ENCODE measurements at places on chromosomes 2 and 18. TPM values are rescaled to one million over a fixed set of nuclear protein-coding genes. Genes with fewer than 3 reads are reported as not detected.

DOK6 gene
- not detected for total RNA-seq

RPS27A gene
- 1,561 TPM for total RNA-seq

RND3 gene
- total RNA-seq: not detected

ARL4C gene
- 22.5 TPM for total RNA-seq

DOCK10 gene
- 140 TPM for total RNA-seq

SETBP1 gene
- total RNA-seq: 129 TPM

SERPINB12 gene
- total RNA-seq: not detected

KCNJ13 gene
- not detected for total RNA-seq

AGAP1 gene
- total RNA-seq: not detected

HTR2B gene
- not detected for total RNA-seq

CCDC141 gene
- 47.5 TPM for total RNA-seq

CEBPZOS gene
- 36.7 TPM for total RNA-seq

AQP12A gene
- not detected for total RNA-seq

LOXHD1 gene
- total RNA-seq: not detected

DNA sequence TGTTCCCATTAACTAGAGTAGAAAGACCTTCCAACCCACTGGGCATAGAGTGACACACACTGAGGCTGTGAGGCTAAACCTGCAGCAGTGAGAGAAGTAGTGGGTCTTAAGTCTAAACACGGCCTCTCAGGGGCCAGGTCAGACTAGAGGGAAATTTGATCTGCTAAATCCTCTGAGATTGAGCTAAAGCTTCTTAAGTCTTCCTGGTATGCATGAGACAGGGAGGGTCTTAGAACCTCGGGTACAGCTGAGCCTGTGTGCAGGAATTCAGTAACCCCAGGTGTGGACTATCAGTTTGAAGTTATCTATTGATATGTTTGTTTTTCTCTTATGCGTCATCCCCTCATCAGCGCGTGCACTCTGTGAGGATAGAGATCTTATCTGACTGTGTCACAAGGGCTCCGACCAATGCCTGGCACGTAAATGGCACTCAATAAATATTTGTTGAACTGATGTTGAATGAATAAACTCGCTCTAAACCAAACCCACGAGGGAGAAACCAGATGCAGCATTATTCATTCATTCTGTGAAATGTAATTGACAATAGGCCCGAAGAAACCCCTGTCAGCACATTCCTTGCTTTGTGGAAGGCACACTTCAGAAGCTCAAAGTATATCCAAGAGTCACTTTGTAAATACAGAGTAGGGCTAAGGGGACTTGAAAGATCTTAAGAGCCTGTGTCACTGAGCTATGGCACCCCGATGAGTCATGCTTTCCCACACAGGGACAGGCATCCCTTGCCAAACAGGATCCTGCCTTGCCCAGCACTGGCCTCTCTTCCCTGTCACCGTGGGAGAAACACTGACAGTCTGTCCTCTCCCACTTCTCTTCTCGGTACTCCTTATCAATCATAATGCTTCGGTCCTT lies 21.7 kb upstream of the RAB10 start:
- no peak for DNase-seq

DNA sequence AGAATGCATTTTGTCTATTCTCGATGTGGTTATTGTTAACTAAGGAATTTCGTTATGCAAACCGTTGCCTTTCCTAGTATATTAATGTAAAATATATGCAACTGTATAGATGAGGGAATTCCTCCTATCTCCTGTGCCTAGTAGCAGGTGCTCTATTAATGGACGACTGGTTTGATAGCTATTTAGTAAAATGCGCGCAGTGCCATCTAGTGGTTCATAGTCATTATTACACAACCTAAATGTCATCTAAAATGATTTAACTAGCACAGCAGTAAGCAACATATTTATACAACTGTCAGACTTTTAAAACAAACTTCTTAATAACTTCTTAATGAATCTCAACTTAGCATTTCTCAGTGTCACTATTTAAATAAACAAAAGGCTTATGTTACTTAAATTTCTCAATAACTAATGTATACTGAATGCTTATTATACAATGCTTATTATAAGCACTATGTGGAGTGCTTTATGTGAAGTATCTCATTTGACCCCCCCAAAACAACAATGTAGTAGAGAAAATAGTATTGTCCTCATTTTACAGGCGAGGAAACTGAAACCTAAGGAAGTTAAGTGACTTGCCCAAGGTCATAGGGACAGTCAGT lies 77.9 kb downstream of the DTNA start:
- peak; percentile 58 for DNase-seq

GRCh38 chr18:51447351-51448342 lies 250.2 kb upstream of the MEX3C start:
- no peak for DNase-seq

GRCh38 chr2:20676353-20677215 lies 9.6 kb downstream of the GDF7 start:
- DNase-seq: peak; percentile 87

DNA sequence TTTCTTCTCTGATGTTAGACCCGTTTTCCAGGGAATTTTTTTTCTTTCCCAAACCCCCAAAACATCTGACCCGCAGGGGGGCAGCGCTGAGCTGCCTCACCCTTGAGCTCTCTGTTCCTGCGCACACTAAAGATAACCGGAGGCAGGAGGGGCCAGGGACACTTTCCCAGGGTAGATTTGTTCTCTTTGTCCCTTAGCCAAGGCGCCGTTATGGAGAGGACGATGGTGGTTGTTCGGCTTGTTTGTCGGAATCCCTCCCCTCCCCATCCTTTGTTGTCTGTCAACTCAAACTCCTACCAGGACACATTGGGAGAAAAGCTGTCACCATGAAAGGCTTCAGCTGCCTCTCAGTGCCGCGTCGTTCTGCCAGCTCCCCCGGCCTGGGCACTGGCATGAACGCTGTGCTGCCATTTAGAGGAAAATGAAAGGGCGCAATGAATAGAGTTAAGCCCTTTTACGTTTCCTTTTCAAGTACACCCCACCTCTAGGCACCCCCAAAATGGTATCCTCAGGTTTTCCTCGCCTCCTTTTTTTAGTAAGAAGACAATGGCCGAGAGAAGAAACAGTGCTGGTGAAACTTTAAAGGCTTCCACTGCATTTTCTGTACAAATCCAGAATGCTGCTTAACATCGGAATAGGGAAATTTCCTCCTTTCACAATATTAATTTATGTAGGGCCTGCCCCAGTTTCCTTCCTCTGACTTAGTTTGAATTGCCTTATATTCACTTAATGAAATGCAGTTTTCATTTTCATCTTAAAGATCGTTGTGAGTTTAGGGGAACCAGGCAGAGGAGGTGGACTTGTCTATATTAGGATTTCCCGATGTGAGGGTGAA lies 62.1 kb downstream of the RND3 start:
- no peak for DNase-seq

GRCh38 chr2:166591226-166591625 lies 97.2 kb upstream of the SCN7A start:
- DNase-seq: no peak

DNA sequence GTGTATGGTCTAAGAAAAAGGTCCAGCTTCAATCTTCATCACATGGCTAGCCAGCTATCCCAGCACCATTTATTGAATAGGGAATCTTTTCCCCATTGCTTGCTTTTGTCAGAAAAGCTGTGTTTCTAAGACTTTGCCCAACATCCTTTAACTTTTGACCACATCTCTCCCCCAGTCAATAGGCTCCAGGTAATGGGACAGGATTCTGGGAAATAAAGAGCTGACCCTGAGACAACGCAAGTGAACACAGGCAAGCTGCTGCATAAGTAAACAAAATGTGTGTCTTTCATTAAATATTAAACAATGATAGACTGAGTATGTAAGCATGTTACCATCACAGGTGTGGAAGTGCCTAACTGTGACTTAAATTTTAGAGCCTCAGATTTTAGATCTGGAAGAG lies 23.0 kb downstream of the FAM110C start:
- DNase-seq: no peak

DNA sequence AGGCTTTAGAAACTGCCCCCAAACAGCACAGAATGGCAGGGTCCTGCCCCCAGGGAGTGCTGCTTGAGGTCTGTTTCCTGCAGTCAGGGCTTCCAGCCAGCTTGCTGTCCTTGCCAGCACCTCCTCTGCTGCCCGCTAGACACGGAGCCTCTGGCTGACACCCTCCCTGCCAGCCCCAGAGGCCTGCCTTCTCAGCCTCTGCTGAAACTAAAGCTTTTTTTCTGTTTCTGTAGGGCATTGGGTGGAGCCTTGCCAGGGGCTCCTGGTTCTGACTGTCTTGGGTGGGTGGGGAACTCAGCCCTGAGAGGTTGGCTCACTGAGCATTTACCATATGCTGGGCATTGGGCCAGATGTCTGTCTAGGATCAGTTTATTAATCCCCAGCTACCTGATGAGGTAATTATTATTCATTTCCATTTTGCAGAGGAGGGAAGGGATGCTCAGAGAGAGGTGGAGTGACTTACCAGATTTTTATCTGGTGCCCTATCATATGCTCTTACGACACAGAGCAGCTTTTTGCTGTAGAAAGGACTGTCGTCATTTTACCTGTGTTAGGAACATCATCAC lies 35.4 kb downstream of the INPP4A start:
- no peak for DNase-seq

GRCh38 chr2:219073413-219074129 lies 12.8 kb upstream of the IHH start:
- peak; percentile 22 for DNase-seq

DNA sequence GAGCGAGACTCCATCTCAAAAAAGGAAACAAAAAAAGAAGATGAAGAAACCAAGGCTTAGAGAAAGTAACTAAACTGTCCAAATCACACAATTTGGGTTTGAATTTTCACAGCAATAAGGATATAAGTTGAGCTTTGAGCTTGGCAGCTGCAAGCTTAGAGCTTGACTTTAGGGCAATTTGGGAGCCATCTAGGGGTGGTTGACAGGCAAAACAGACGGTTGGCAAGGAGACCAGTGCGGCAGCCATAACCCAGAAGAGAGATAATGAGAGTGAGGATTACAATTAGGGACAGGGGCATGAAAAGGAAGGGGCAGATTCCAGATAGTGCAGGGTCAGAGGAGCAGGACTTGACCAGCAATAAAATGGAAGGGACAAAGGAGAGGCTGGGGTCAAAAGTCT lies 382.2 kb upstream of the HNRNPA3 start:
- no peak for DNase-seq

DNA sequence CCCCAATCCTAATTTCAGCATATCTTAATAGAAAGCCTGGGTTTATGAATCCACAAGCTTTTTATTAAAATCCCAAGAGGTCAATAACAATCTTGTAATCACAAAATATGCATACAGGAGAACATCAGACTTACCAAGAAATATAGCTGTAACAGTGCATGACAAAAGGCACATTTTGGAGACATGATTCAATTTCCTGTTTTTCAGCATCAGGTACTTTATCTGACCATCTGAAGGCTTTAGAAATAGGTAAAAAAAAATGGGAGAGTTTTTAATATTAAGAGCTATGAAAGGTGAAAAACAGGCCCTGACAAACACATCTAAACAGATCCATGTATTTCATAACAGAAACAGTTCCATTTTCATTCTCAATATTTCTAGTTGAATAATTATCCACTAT lies 89.9 kb upstream of the EFEMP1 start:
- DNase-seq: no peak

DNA sequence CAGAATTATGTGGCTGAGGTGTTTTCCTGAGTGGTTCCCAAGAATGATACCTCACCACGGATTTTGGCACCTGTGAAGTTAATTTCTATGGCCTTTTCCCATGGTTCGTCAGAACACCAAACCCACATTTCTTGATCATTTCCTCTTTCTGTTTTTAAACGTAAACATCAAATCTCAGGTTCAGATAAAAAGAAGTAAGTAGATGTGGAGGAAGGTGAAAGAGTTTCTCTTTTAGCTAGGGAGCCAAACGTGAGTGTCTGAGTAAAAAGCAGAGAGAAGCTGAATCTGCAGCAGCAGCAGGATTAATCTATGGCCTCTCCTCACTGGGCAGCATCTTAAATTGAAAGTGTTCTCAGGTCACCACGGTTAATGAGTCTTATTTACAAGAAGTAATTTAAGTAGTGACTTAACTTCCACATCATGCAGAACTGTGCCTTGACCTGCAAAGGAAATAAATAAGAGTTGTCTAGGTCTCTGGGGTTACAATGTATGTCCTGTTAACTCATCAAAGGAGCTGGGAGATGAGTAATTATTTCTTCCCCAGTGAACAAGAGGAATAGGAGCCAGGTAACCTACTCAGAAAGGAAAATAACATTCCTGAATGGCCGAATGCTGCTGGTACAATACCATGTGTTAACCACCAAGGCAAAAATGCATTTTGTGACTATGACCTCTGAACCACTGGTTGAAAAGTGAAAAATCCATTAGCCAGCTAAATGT lies 139.6 kb upstream of the NETO1 start:
- DNase-seq: peak; percentile 53

DNA sequence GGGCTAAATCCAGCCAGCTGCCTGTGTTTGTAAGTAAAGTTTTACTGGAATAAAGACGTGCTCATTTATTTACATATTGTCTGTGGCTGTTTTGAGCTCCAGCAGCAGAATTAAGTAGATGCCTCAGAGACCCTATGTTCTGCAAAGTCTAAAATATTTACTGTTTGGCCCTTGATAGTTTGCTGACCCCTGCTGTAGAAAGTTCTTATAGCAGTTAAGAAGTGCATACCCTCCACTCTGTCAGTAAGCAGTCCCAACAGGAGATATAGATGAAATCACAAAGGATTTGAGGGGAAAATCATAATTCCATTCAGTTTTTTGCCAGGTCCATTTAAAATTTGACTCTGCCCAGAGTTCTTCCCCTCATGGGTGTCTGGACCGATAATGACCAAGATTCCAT lies 50.1 kb upstream of the ITM2C start:
- no peak for DNase-seq

DNA sequence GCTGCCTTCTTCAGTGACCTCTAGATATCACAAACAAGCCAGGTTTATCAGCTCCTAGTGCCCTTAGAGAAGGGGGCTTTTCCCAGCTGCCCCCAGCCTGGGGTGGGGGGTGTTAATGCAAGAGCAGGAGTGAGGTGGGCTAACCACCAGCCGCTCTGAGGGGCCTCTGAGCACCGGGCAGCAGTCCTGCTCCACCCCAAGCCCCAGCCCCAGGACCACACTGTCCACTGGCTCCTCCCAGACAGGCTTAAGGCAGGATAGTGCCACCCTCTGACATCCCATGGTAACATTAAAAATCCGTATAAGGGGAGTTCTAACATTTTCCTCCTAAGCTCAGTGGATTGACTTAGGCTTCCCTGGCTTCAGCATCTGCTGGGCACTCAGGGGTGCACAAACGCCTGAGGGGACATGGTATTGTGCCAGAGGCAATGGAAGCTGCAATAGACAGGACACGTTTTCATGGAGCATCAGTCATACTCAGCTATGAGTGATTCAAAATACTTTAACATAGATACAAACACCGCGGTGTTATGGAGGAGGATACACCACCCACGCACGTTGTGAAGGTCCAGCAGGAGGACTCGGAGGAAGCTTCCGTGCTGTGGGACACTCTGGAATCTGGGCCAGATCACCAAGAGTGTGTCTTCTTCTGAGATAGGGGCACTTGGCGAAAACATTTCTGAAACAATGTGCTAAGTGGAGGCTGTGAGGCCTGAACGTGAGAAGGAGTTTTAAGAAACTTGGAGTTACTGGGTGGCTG lies 112.7 kb upstream of the EPC2 start:
- no peak for DNase-seq
